Activated CD4-positive, alpha-beta T cell treated with anti-CD3 and anti-CD28 coated beads for 4 hours (primary cell): ENCODE measurements at places on chromosomes 4 and X.

DNA sequence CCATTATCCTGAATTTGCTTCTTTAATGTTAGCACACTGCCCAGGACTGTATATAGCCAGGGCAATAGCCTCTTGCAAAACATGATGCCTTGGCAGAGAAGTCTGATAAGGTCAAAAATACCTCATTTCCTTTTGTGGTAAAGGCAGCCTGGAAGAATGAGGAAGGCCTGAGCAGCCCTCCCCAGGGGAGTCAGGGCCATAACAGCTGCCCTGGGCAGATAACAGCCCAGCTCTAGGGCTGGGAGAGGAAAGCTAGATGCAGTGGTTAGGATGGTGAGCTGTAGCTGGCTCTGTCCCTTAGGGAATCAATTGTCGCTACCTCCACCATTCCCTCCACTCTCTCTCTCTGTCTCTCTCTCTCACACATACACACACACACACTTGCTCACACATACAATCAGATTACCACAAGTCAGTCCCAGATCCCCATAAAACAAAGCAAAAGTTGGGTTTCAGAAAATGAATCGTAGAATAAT is 29.2 kb downstream of the EFHC2 start:
- no peak for DNase-seq

GRCh38 chr4:79679859-79680258 is 271.8 kb upstream of the GK2 start:
- no peak for DNase-seq

DNA sequence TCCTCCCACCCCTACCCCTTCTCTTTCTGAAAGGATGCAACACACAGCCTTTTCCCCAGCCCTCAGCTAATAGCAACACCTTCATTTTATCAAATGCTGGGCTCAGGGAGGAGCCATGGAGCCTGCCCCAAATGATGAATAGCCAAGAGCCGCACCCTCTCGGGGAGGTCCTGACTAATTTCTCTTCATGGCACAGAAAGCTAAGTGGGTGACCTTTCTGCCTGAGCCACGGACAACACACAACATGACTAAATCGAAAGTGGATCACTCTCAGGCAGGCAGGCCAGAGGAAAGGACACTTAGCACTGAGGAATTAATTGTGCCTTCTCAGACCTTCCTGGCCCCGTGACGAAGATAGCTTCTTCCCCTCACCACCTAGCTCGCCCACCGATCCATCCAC is 165.1 kb upstream of the RAI2 start:
- DNase-seq = no peak

- DNase-seq = no peak
Observed at GRCh38 chrX:10966057-10966456, 145.1 kb upstream of the HCCS start.

GRCh38 chr4:53505947-53506346 is 85.3 kb downstream of the LNX1 start:
- no peak for DNase-seq

DNA sequence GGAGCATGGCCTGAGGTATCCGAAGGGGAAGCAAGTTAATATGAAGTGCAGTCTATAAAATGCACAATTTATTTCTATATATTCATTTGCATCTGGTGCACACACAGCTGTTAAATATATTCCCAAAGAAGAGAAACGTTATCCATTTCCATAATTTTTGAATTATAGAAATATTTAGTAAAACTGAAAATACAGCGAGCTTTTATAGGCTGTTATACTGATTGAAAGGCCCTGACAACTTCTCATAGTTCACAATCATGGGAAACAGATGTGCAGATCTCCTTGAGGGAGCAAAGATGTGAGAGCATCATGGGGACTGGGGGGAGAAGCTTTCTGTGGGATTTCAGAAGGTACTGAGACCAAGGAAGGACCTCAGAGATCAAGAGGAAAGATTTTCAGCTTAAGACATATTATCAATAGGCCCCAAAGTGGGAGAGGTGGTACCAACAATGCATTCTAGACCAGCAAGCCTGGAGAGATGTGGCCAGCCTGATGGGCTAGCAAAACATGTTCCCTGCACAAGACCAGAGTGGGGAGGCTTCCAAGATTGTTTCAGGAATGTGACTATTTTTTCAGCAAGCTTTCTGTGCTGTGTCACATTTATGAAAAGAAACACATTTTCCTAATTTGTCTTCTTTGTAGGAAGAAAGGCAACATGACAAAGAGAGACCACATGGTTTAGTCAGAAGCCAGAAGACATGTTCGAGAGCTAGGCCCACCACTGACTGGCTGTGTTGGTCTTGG is 256.0 kb upstream of the SFRP2 start:
- no peak for DNase-seq
